ENCODE measurements at places on chromosomes 7 and 10. TPM values are rescaled to one million over a fixed set of nuclear protein-coding genes. Genes with fewer than 3 reads are reported as not detected.

SYCE1 gene
- total RNA-seq, result 0.08 TPM

GPRIN2 gene
- total RNA-seq, result not detected

CALD1 gene
- total RNA-seq, result 86.1 TPM

PNLIPRP1 gene
- total RNA-seq, result not detected

SEMA3A gene
- 2.2 TPM for total RNA-seq

CCDC136 gene
- total RNA-seq, result 5.2 TPM

TEX47 gene
- total RNA-seq, result not detected

PALD1 gene
- total RNA-seq, result 4.6 TPM

HOXA3 gene
- total RNA-seq, result 0.35 TPM

TSPAN33 gene
- 11.8 TPM for total RNA-seq

MYO1G gene
- total RNA-seq, result 0.97 TPM

CXCL12 gene
- total RNA-seq, result 117 TPM

ZNF800 gene
- total RNA-seq, result 17.6 TPM

MINDY3 gene
- total RNA-seq, result 16.7 TPM

OPALIN gene
- total RNA-seq, result not detected

MUC12 gene
- not detected for total RNA-seq

MYL7 gene
- 2,290 TPM for total RNA-seq

TMEM139 gene
- 16.1 TPM for total RNA-seq

NME8 gene
- total RNA-seq, result not detected

SORCS3 gene
- 0.19 TPM for total RNA-seq

PLXNA4 gene
- 17.3 TPM for total RNA-seq

PIP gene
- total RNA-seq, result not detected

IFIT1 gene
- total RNA-seq, result 28.1 TPM

ITGB8 gene
- 1.9 TPM for total RNA-seq

NKX2-3 gene
- not detected for total RNA-seq

CLDN3 gene
- total RNA-seq, result not detected

GPR15LG gene
- not detected for total RNA-seq

ZC3HAV1L gene
- 2.9 TPM for total RNA-seq

VIPR2 gene
- total RNA-seq, result 15.2 TPM

TMEM273 gene
- total RNA-seq, result 28.5 TPM

RASA4B gene
- 9.3 TPM for total RNA-seq

NACAD gene
- 4.7 TPM for total RNA-seq

PAX2 gene
- not detected for total RNA-seq

PRPF18 gene
- total RNA-seq, result 14.9 TPM

SCIN gene
- 0.13 TPM for total RNA-seq

PODXL gene
- 57.1 TPM for total RNA-seq

GRM8 gene
- total RNA-seq, result not detected

PSD gene
- total RNA-seq, result 0.89 TPM

PRR15 gene
- total RNA-seq, result not detected

XRCC2 gene
- total RNA-seq, result 0.38 TPM

SFRP5 gene
- total RNA-seq, result 2.1 TPM

GNG11 gene
- total RNA-seq, result 18.4 TPM

TUBB8 gene
- total RNA-seq, result not detected

KAZALD1 gene
- total RNA-seq, result 5.0 TPM

THNSL1 gene
- total RNA-seq, result 6.8 TPM

SORCS1 gene
- total RNA-seq, result 1.7 TPM

DGKB gene
- 0.30 TPM for total RNA-seq

SLC29A3 gene
- total RNA-seq, result 1.8 TPM

BAG3 gene
- 153 TPM for total RNA-seq

DENND2A gene
- total RNA-seq, result 11.6 TPM

PTPRE gene
- 16.0 TPM for total RNA-seq

INA gene
- not detected for total RNA-seq
